SW 1271 (cell line): ENCODE measurements at places on chromosomes 7 and 10.

DNA sequence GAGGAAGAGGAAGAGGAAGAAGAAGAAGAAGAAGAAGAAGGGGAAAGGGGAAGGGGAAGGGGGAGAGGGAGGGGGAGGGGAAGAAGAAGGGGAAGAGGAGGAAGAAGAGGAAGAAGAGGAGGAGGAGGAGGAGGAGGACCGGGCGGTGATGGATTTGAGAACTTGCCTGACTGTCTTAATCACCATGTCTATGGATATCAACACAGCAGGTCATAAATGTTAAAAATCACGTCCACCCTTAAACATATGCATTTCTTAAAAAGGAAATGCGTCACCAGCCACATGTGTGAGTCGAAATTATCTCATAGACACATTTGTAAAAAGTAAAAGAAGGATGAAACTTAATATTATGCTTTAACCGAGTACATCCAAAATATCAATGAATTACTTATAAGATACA lies 42.1 kb upstream of the INSIG1 start:
- no peak for DNase-seq

DNA sequence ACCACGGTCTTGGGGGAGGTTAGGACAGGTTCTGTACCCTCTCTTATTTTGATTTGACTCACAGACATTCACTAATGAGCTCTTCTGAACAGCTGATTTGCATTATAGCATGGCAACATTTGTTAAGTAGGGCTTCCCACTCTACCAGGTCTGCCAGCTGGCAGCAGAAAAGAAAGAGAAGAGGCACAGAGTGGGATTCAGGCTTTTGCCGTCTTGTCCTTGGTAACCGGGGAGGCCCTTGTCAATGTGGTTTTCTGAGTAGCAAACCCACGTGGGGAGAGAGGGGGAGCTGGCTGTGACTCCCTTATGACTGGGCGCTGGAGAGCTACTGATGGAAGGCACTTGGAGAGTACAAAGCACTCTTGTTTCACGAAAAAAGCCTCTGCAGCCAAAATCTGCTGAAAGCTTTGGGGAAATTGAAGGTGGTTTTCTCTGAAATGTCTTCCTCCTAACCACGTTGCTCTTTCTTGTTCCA lies 355.3 kb upstream of the GALNT17 start:
- DNase-seq, result no peak

GRCh38 chr7:37698276-37698675 lies 14.7 kb downstream of the GPR141 start:
- no peak for DNase-seq

- no peak for DNase-seq
These were observed 914 bp downstream of the SDHAF3 start for GRCh38 chr7:97118306-97118917.

DNA sequence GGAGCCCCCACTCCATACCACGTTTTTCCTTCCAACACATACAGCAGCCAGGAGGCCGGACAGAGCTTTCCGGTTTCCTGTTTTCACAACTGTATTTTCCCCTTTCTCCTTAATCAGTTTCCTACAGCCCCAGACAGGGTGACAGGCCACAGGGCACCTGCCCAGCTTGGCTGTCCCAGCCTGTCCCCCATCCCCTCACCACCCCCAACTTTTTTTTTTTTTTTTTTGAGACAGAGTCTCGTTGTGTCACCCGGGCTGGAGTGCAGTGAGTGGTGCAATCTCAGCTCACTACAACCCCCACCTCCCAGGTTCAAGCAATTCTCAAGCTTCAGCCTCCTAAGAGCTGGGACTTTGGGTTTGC lies 10.3 kb upstream of the HSPB1 start:
- no peak for DNase-seq

DNA sequence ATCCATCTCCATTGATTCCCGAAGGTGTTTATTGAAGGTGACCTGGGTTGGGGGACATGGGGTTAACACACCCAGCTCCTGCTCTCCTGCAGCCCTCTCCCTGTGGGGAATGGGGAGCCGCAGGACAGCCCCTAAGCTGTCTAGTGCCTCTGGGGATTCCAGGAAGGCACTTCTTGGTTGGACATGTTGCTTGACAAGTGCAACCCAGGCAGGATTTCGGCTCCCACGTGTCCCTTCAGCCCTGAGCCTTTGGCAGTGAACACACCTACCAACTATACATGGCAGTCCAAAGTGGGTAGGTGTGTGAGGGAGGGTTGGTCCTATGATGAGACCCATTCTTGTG lies 43.9 kb downstream of the DOCK1 start:
- DNase-seq, result no peak

GRCh38 chr10:28849821-28850220 lies 172.5 kb downstream of the BAMBI start:
- DNase-seq, result no peak

DNA sequence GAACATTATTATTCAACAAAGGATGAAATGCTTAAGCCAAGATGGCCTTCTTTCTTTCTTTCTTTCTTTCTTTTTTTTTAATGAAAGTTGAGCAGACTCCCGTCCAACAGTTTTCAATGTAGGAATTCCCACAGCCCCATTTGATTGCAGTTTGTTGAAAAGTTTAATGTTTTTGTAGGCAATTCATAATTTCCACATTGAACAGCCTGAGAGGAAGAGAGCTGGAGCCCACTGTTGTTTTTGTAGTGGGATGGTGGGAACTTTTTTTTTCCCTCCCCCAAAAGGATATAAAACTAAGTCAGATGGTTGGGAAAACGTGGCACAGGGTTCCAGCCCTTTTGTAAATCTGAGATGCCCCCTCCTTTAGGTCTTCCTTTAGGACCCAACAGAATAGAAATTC lies 86.6 kb downstream of the TCF7L2 start:
- DNase-seq, result no peak

DNA sequence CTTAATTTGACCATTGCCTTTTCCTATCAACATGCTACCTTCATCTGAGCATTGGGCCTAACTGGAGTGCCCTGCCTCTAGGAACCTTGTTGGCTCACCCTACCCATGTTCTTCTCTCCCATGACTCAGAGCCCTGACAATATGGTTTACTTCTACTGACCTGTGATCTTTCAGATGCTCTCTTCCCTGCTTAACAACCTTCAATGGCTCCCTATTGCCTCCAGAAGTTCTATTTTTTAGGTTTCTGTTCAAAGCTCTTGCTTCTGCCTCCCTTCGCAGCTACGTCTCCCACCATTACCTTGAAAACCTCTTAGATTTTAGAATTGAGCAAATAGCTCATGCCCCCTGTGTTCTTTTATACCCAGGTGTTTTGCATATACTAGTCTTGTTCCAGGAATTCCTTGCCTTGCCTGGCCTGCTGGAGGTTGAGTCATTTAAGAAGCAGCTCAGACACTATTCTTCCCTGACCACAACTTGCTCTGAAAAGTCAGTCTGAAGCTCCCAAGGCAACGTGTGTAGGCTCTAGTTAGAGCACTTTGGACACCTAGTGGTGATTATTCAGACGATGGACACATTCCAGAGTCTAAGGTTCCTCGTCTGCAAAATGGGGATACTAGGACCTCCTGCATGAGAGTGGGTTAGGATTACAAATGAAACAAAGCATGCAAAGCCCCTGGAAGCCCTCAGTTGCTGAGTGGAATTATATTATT lies 64.4 kb upstream of the EMX2 start:
- no peak for DNase-seq

GRCh38 chr7:157964521-157964920 lies 623.1 kb downstream of the PTPRN2 start:
- no peak for DNase-seq

DNA sequence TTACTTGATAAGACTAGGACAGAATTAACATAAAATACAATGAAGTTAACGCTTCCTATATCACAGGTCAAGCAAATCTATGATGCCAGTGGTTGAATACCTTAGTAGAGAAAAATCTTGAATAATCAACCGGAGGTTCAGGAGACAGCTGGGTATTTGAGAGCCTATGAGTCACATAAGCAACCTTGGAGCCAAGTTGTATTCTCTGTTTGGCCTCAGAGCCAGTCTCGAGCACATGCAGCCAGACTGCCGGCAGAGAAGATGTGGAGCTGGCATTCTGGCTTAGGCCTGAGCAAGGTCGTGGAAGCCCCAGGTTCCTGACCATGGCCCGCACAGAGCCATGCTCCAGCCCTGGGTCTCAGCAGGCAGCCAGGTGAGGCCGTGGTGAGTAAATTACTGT lies 90.3 kb downstream of the FAM204A start:
- no peak for DNase-seq
